ENCODE measurements at places on chromosomes 16 and 17. TPM values are rescaled to one million over a fixed set of nuclear protein-coding genes. Genes with fewer than 3 reads are reported as not detected.

The C17orf100 gene
- polyA plus RNA-seq = 5.6 TPM

GRCh38 chr17:62862251-62862650, 54.1 kb upstream of the MARCHF10 start:
- H3K27me3 ChIP-seq = peaks cover 2% of the 10 kb centered on the region
- no peaks in the 10 kb centered on the region for H3K4me1 ChIP-seq
- no peak overlapping the region for H3K4me3 ChIP-seq
- H3K27ac ChIP-seq = no peak overlapping the region
- H3K36me3 ChIP-seq = no peaks in the 10 kb centered on the region
- DNase-seq = no peak

DNA sequence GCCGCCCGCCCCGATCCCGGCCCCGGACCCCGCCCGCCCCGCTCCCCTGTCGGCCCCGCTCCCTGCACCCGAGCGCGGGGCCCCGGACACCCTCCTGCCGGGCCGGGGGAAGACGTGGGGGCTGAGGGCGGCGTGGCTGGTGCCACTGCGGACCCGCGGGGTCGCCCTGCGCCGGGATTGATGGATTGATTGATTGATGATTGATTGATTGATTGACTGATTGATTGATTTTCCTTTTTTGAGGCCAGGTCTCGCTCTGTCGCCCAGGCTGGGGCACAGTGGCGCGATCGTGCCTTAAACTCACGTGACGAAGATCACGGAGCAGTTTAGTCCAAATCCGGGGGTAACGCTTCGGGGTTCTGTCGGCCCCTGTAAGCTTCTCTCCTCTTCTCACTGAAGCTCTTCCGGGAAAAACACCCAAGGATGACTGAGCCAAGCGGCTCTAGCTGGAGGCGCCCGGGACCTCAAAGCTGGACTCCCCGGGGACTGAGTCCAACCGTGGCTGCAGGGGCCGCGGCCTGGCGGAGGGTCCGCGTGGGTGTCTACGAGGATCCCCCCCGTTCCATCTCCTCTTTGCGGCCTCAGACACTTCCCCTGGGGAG, 40.2 kb upstream of the BHLHA9 start:
- H3K27me3 ChIP-seq = peaks cover 16% of the 10 kb centered on the region
- no peak overlapping the region for H3K27ac ChIP-seq
- H3K36me3 ChIP-seq = no peaks in the 10 kb centered on the region
- no peak overlapping the region for H3K4me3 ChIP-seq
- peaks cover 23% of the 10 kb centered on the region for H3K4me1 ChIP-seq

- H3K4me3 ChIP-seq = no peak overlapping the region
- H3K27me3 ChIP-seq = no peaks in the 10 kb centered on the region
- H3K27ac ChIP-seq = no peak overlapping the region
- no peaks in the 10 kb centered on the region for H3K4me1 ChIP-seq
- no peak for DNase-seq
- peaks cover 19% of the 10 kb centered on the region for H3K36me3 ChIP-seq
Measured at GRCh38 chr17:565521-565920, 149.1 kb downstream of the VPS53 start.

DNA sequence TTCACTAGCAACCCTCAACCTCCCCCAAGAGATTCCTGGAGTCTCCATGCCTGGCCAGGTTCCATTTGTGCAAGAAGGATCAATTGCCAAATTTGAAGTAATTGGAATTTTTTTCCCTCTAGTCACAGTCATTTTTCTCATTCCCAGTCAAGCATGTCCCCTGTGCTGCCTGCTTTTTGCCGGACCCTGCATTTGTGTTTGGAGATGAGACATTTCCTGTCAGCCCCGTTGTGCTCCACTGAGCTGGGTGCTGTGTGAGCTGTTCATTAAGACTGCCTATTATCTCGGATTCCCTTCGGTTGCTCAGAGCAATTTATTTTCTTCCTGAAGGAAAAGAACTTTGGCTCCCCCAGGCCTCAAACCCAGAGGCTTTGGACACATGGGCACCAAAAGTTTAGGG, 201.0 kb upstream of the NLRP1 start:
- H3K4me1 ChIP-seq = no peaks in the 10 kb centered on the region
- DNase-seq = no peak
- H3K27me3 ChIP-seq = peaks cover 2% of the 10 kb centered on the region
- H3K27ac ChIP-seq = no peak overlapping the region
- no peak overlapping the region for H3K4me3 ChIP-seq
- no peaks in the 10 kb centered on the region for H3K36me3 ChIP-seq

GRCh38 chr17:81120695-81121621, 44.3 kb upstream of the PVALEF start:
- H3K4me3 ChIP-seq = no peak overlapping the region
- no peak for DNase-seq
- H3K36me3 ChIP-seq = no peaks in the 10 kb centered on the region
- peaks cover 15% of the 10 kb centered on the region for H3K4me1 ChIP-seq
- no peaks in the 10 kb centered on the region for H3K27me3 ChIP-seq

DNA sequence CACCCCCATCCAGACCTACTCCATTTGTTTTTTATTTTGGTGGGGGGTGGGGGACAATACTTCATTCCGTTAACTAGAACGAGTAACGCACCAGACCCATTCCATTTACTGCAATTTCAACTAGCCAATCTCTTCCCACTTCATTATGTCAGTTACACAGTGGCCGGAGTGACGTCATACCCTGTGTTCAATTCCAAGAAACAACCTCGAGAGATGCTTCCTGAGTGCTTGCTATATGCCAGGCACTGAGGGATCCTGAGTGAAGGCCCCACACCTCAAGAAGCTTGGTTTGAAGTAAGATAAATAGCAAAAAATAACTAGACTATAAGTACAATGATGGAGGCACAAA, 9.1 kb upstream of the SIAH1 start:
- H3K4me1 ChIP-seq = no peaks in the 10 kb centered on the region
- no peaks in the 10 kb centered on the region for H3K36me3 ChIP-seq
- no peak for DNase-seq
- no peak overlapping the region for H3K27ac ChIP-seq

- H3K27me3 ChIP-seq = no peaks in the 10 kb centered on the region
- H3K4me3 ChIP-seq = no peak overlapping the region
- peaks cover 17% of the 10 kb centered on the region for H3K4me1 ChIP-seq
- DNase-seq = no peak
- H3K36me3 ChIP-seq = no peaks in the 10 kb centered on the region
Measured at GRCh38 chr16:48381201-48381600, 4.0 kb downstream of the SIAH1 start.

Measured in CD4-positive, CD25-positive, alpha-beta regulatory T cell (primary cell).